NCI-H1436 (cell line): ENCODE measurements at places on chromosomes 7 and 10.

- DNase-seq: no peak
Observed at GRCh38 chr7:1926908-1927306, 256.8 kb downstream of the ELFN1 start.

- DNase-seq: no peak
Observed at GRCh38 chr7:129497156-129497555, 5.2 kb upstream of the SMKR1 start.

GRCh38 chr7:4550117-4550516 is 132.0 kb upstream of the FOXK1 start:
- DNase-seq: no peak

DNA sequence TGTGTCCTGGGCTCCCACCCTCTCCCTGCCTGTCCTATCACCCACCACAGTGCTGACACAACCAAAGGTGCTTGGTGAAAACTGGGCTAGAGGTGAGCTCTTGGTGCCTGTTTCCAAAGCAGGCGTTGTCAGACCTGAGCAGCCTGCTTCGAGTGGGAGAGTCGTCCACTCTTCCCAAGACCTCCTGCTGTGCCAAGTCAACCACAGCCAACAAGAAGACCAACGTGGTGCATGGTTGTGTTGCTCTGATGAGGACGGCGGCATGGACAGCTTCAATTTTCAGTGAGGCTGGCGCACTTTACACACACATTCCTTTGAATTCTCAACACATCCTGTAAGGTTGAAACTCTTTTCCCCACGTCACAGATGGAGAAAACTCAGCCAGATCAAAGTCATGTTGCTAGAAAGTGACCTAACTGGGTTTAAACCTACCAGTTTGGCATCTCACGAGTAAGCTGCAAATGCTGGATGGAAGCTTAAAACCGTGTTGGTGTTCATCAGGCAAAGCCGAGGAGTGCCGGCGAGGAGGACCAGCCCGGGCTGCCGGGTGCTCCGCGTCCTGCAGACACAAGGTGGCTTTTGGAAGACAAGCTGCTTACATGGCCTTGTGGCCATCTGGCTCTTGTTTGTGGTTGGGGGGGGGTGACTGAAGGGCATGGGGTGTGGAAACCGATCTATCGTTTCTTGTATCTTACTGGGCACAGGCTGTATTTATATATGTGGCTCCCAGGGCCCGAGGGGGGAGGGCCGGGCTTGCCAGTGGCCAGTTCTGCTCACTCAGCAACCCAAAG is 39.3 kb downstream of the INSIG1 start:
- no peak for DNase-seq

DNA sequence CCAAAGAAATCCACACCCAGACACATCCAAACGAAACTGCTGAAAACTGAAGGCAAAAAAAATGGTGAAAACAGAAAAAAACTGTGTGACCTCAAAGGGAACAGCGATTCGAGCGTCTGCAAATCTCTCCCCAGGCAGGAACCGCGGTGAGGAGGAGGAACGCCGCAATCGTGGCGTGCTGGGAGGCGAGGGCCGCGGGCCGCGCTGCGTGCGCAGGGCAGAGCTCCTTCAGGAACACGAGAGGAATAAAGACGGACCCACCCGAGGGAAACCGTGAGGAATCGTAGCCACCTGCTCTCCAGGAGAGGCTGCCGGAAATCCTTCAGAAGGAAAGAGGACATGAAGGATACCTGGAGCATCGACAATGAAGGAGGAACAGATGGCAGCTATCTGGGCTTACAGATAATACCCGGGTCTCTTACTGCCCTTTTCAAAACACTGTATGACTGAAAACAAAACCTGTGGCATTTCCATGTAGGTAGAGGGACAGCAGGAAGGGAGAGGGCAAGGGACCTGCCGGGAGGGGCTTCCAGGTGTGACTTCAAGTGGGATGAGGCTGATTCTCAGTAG is 266.0 kb downstream of the MAD1L1 start:
- no peak for DNase-seq

GRCh38 chr7:55260171-55260570 is 105.0 kb upstream of the LANCL2 start:
- no peak for DNase-seq

DNA sequence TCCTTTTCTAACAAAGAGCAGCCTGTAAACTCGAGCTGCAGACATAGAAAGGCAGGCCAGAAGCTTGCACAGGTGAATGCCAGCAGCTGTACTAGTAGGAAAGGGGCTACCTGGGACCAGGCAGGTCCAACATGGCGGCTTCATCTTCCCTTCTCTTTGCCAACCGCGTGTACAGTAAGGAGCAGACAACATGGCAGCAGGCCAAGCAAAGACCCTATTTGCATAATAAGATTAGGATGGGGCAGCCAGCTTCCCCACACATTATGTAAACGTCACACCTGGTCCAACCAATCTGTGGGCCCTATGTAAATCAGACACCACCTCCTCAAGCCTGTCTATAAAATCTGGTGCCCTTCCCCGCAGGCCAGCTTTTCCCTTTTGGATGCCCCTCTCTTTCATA is 1186.5 kb upstream of the AUTS2 start:
- DNase-seq: peak; percentile 65

DNA sequence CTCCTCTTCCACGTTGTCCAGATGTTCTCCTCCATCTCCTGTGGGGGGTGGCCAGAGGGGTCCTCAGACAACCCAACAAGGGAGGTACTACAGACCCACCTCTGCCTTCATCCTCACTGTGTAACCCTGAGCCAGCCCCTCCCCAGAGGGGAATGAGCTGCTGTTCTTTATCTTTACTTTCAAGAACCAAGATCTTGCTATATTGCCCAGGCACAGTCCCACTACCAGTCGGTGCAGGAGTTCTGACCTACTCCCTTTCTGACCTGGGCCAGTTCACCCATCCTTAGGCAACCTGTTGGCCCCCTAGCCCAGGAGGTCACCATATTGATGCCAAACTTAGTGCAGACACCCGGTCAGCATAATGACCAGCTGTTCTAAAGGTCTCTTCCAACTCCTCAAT is 16.8 kb upstream of the MTPAP start:
- no peak for DNase-seq

GRCh38 chr7:128108641-128109423 is 77.6 kb upstream of the LRRC4 start:
- no peak for DNase-seq

DNA sequence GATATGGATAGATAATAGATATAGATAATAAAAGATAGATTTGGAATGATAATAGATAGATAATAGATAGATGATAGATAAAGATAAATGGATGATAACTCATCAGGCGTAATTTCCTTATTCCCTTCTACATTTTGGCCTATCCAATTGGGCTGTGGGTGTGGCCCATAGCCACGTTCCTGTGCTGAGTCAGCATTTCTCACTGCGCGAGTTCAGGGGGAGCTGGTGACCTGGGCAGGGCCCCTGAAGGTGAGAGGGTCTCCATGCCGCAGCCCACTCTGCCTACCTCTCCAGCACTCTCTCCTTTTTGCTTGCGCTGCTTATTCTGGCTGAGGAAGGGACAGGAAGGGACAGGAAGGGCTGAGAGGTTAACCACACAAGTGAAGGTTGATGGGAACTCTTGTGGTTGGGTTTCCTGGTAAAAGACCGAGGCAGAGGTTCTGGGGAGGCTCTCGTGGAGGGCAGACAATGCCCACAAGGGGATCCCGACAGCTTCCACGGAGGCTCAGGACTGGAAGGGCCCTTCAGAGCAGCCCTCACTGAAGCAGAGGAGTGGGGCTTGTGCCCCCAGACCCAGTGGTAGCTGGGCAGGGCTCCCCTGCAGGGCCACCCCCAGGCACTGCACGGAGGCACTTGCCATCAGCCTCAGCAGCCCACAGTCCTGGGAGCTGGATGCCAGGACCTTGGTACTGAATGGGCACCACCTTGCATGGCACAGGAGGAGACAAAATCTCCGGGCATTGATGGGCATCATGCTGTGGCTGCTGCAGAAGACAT is 247.3 kb upstream of the PITRM1 start:
- no peak for DNase-seq

DNA sequence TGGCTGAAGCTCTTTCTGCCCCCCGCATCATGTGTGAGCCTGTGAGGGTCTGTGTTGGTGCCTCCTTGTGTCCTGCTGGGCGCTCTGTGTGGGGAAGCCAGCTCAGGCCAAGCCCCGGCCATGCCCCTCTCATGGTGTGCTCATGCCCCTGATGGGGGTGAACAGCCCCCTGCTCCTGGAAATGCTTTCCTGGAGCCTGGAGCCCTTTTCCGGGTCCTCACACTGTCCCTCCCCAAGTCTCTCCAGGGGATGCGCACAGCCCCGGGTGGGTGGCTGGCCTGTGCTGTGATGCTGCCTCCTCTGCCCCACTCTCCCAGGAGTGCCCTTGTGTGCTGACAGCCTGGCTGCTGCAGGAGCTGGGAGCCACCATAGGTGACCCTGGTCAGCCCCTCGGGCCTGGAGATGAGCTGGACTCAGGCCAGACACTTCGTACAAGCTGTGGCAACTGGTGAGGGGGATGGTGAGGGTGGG is 20.8 kb upstream of the ZNF862 start:
- DNase-seq: no peak

GRCh38 chr7:30727061-30727945 is 24.6 kb upstream of the INMT start:
- no peak for DNase-seq

DNA sequence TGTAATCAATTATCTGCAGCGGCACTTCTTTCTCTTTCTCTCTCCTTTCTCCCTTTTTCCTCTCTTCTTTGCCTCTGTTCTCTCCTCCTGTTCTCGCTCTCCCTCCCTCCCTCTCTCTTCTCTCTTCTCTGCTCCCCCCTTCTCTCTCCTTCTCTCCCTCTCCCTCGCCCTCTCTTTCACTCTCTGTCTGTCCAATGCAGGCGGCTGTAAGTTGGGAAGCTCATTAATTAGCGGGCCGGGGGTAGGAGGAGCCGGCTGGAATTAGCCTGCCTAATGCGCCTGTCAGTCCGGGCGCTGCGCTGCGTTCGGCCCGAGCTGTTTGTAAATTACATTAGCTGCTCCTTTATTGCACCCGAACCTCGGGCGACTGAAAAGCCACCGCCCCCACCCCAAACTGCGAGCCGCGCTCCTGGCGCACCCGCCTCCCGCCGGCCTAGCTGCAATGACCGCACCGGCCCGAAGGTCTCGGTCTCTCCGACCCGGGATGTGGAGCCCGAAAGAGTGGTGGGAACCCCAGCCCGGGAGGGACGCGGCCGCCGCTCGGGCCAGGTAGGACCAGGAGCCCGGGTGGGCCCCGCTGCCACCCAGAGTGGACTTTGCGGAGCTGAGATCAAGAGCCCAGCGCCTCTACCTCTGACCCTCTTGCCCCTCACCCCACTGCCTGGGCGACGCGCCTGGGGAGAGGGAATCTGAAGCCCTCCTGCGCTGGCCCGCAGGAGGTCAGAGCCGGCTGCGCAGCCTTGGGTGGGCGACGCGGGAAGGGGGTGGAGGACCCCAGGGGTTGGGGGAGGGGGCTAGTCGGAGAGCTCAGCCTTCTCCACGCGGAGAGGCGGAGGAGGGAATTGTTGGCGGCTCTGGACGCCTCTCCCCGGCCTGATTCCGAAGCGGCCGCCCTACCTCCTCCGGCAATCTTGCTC is at the start of gene LBX1:
LBX1 (minus strand) TSS at position 198 of the 917 bp plus-strand sequence. CDS start 648 bp downstream, outside the sequence.
- no peak for DNase-seq
